ENCODE measurements at places on chromosomes 12 and 14.

- DNase-seq, result no peak
Measured at GRCh38 chr12:28340261-28341045, 150.2 kb downstream of the CCDC91 start.

DNA sequence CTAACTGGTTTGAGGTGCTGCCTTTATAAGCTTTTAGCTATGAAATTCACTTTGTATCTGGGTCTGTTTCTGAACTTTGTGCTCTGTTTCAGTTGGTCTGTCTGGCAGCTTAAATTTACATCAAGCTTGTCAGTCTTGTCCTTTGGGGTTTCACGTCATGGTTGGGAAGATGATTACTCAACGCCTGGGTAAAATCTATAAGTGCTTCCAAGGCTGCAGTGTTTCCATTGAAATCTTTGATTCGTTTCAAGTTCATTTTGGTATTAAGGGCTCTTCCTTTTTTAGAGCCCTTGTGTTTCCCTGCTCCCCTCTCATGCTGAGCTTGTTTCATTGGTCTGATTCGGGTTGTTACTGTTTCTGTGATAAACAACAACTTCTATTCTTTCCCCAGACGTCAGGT is 58.2 kb downstream of the FBXW8 start:
- DNase-seq, result no peak

GRCh38 chr12:131610181-131610580 is 100.7 kb upstream of the SFSWAP start:
- DNase-seq, result no peak

DNA sequence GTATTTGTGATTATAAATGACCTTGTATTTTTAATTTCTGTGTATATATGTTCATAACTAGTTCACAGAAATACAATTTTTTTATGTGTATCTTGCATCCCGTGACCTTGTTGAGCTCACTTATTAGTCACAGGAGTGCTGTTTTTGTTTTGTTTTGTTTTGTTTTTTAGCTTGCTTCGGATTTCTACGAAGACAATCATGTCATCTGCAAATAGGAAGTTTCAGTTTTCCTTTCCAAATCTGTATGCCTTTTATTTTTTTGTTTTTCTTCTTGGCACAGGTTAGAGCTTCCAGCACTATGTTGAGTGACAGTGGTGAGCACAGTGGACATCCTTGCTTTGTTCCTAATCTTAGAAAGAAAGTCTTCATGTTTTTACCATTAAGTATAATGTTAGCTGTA is 229.2 kb upstream of the GARIN6 start:
- DNase-seq, result no peak

DNA sequence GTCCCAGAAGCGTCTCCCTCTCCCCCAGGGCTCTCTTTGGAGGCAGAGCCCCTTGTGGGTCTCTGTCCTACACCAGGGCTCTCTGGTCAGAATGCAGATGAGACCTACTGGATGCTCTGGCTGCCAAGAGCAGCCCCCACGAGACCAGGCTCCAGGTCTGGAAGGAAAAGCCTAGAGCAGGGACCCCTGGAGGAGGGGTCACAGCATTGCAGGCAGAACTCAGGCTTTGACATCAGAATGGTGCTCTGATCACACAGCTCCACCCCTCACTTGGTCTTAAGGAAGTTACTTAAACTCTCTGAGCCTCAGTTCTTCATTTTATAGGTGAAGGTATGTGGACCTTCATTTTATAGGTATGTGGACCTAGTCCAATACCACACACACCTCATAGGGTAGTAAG is 83.1 kb downstream of the ARL6IP4 start:
- DNase-seq, result no peak

GRCh38 chr14:78319887-78320635 is 149.9 kb downstream of the NRXN3 start:
- no peak for DNase-seq

DNA sequence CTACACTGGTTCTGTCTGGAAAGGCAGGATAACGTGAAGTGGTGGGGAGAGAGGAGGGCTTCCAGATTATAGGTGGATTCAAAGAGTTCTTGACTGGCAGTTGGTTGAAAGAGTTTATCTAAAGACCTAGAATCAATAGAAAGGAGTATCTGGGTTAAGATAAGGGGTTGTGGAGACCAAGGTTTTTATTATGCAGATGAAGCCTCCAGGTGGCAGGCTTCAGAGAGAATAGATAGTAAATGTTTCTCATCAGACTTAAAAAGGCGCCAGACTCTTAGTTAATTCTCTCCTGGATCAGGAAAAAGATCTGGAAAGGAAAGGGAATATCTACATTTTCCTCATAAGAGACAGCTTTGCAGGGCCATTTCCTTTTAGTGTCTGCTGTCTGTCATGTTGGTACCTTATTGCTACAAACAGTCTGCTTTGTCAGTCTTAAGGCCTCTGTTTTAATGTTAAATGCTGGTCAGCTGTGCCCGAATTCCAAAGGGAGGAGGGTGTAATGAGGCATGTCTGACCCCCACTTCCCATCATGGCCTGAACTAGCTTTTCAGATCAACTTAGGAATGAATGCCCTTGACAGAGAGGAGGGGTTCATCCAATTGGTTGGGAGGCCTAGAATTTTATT is 401.3 kb downstream of the FUT8 start:
- no peak for DNase-seq

- no peak for DNase-seq
Measured at GRCh38 chr12:104342635-104343249, 39.2 kb downstream of the EID3 start.

GRCh38 chr14:50260511-50260910 is 29.1 kb upstream of the SOS2 start:
- no peak for DNase-seq

GRCh38 chr14:43471595-43471994 is 1035.5 kb downstream of the FSCB start:
- DNase-seq, result no peak

GRCh38 chr12:113105606-113106271 is 29.8 kb downstream of the RASAL1 start:
- DNase-seq, result no peak

DNA sequence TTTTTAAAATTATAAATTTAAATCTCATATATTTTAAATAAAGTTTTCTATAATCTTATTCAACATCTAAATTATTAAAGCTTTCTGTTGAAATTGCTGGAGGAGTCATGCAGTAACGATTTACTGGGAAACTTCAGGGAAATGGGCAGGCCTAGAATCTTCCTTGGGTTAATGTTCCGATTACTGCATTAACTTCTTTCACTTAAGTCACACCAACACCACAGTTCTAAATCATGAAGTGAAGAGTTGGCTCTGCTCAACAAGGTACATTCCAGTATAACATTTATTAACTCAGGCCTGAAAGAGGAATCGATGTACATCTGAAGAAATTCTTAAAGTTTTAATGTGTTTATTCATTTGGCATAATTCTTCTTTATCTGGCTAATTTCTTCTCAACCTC is 244.3 kb downstream of the CCER1 start:
- no peak for DNase-seq

DNA sequence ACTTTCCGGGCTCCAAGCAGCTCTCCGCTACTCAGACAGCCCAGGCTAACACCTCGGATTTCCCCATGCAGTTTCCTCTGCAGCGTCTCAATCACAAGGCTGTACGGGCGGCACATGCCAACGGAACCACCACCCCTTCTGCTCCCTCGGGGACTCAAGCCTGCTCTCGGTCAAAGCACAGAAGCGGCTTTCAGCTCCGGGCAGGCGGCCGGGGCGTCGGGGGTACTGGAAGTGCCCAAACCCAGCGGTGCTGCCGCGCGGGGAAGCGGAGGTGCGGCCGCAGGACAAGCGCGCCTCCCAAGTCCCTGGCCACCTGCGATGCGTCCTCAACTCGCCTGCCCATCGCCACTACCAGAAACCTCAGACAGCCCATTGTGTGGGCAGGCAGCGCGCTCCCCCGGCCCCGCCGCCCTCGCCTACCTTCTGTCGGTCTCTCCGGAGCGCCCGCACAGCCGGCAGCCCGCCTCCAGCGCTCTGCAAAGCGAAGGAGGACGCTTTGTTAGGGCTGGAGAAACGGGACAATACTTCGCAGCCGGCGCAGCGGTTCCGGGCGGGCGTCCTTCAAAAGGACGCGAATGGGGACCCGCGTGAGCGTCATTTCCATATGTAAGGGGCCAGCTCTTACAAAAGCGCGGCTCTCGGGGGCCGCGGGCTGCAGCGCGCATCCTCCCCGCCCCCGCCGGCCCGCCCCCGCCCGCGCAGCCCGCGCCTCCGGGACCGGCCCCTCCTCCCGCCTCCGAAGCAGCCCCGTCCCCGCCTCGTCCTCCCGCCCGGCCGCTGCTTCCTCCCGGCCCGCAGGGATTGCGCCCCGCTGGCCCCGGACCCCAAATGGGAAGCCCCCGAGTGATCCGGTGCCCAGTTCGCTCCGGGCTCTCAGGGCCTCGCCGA is 674 bp downstream of the NIN start:
- DNase-seq, result peak; percentile 32

- DNase-seq, result no peak
Measured at GRCh38 chr14:48333221-48333920, 658.0 kb upstream of the MDGA2 start.

DNA sequence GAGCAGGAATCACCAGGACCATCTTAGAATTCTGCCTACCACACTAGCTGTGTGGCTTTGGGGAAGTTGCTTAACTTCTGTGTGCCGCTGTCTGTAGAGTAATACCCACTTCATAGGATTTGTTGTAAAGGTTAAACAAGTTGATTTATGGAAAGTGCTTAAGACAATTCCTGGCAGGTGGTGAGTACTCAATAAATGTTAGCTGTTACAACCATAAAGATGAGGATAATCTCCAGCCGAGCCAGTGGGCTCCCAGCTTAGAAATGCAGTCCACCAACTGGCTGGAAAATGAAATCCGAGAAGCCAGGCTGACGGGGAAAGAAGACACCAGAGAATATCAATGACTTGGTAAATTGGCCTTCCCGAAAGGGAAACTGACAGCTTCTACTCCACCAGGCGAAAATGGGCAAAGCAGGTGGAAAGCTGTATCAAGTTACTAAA is 173.5 kb downstream of the CHST11 start:
- DNase-seq, result no peak

- DNase-seq, result no peak
Measured at GRCh38 chr14:97757491-97757890, 960.3 kb downstream of the VRK1 start.

- DNase-seq, result no peak
Measured at GRCh38 chr12:128977441-128977840, 124.2 kb downstream of the GLT1D1 start.

GRCh38 chr12:15532364-15532977 is 210.2 kb downstream of the PTPRO start:
- no peak for DNase-seq

DNA sequence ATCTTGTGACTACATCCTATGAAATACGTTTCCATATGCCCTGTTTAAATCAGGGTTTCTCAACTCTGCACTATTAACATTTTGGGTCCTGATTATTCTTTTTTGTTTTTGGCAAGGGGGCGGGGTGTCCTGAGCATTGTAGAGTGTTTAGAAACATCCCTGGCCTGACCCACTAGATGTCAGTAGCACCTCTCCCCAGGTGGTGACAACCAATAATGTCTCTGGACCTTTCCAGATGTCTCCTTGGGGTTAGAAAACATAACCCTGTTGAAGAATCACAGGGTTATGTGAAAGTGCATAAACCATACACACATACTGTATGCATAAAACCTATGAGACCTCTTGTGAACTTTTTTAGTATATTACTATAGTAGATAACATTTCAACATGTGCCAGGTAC is 1.4 kb downstream of the ACAD10 start:
- DNase-seq, result no peak

GRCh38 chr12:7017870-7018349 is 366 bp downstream of the LPCAT3 start:
- no peak for DNase-seq

- no peak for DNase-seq
Measured at GRCh38 chr14:61628016-61628725, 67.1 kb upstream of the HIF1A start.

GRCh38 chr14:77917491-77918201 is 117.7 kb downstream of the ADCK1 start:
- DNase-seq, result no peak

DNA sequence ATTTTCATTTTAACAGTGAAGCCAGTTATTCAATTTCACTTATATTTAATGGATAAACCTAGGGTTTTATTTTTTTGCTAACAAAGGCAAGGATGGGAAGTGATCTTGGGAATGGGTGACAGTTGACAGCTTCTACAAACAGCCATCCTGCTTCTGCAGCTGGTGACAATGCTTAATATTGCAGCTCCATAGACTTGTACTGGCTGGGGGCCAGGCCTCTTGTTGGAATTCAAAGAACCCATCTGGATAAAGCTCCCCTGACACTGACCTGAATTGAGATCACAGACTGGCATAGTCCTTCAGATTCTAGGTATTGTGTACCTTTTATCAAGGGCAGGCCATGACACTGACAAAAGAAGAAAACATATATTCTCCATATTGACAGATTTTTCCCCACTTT is 664.6 kb upstream of the FOXG1 start:
- DNase-seq, result no peak

GRCh38 chr12:42648061-42648460 is 58.5 kb upstream of the PRICKLE1 start:
- no peak for DNase-seq

DNA sequence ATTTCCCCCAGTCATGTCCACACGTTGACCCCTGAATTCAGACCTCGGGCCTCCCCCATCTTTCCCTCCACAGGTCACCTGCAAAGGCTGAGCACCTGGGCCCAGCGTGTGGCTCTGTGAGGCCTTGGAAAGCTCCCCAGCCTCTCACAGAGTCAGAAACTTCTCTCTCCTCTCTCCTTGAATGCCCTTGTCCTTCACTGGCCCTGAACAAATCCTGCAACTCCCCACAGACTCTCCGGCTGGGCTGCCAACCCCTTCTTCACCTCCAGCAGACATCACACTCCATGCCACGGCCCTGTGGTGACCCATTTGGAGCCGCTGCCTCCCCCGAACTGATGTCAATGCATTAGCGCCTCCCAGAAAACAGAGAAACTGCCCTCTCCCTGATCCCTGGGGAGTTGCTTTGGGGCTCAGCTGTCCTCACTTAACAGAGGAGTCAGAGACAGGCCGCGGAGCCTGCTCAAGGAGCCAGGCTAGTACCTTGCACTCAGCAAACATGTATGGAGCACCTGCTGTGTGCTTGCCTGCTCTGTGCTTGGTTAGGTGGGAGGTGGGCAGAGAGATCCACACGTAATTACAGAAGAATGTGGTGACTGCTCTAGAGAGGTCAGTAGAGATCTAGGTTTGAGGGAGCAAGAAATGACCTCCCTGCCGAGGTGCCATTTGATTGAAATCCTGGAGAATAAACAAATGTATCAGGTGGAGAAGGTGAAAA is 99.2 kb upstream of the PWP1 start:
- DNase-seq, result no peak

GRCh38 chr14:54902521-54903420 is at the start of gene GCH1:
GCH1 (minus strand) TSS chr14:54902826; CDS start chr14:54902663, 163 bp downstream.
- DNase-seq, result peak; percentile 40

DNA sequence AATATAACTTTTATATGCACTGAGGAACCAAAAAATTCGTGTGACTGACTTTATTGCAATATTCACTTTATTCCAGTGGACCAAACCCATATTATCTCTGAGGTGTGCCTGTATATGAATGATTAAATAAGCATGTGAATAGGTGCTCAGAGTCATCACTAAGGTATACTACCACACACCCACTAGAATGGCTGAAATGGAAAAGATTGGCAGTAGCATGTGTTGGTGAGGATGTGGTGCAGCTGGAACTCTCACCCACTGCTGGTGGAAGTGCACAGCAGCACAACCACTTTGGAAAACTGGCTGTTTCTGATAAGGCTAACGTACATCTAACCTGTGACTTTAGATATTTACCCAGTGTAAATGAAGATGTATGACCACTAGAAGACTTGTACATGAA is 36.8 kb downstream of the GOLGA5 start:
- DNase-seq, result no peak

All from stimulated activated CD8-positive, alpha-beta memory T cell treated with anti-CD3 and anti-CD28 coated beads, Interleukin-4, amount 100 ng/mL, for 1 hour (primary cell).